ENCODE measurements at places on chromosomes 3 and 15. TPM values are rescaled to one million over a fixed set of nuclear protein-coding genes. Genes with fewer than 3 reads are reported as not detected.
A peak's percentile ranks its signal among the peaks of the same experiment; 100 is the strongest.

DNA sequence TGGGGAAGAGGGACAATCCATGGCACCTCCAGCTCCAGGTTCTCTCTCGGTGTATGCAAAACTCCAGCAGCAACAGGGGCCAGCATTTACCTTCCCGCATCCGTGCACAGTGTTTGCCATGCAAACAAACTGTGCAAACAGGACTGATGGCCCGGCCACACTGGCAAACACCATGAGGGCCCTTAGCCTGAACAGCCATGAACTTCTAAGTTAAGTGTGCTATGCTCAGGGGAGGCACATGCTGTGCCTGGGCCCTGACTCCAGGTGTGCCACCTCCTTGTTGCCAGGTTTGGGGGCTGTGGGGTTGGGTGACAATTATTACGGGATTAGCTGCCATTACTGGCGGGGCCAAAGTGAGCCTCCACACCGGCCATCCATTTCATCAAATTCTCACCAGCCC, 57.5 kb downstream of the CACNA2D2 start:
- DNase-seq: no peak

Gene STAB1
- total RNA-seq: 120 TPM

Gene GP9
- not detected for total RNA-seq

Gene PROK2
- not detected for total RNA-seq

- DNase-seq: peak; percentile 86
Measured at GRCh38 chr15:98779463-98780071, 131.2 kb downstream of the IGF1R start.

DNA sequence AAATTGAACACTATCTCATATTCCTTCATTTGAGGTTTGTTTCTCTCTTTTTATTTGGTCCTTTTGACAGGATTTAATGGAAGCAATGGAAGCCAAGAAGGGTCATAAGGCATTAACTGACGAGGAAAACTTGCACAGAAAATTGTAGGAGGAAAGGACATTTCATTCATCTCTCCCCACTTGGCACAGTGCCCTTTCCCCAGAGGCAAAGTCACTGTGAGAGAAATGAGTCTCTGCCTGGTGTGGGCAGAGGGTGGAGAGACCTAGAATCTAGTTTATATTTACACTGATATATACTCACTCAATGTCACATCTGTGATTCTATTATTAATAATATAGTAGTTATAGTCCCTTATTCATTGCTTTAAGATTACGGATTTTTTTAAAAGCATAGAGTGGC, 324.6 kb upstream of the IL12A start:
- no peak for DNase-seq

Gene ANKRD34C
- not detected for total RNA-seq

- no peak for DNase-seq
Measured at GRCh38 chr3:169813757-169814517, 1.2 kb upstream of the LRRC34 start.

DNA sequence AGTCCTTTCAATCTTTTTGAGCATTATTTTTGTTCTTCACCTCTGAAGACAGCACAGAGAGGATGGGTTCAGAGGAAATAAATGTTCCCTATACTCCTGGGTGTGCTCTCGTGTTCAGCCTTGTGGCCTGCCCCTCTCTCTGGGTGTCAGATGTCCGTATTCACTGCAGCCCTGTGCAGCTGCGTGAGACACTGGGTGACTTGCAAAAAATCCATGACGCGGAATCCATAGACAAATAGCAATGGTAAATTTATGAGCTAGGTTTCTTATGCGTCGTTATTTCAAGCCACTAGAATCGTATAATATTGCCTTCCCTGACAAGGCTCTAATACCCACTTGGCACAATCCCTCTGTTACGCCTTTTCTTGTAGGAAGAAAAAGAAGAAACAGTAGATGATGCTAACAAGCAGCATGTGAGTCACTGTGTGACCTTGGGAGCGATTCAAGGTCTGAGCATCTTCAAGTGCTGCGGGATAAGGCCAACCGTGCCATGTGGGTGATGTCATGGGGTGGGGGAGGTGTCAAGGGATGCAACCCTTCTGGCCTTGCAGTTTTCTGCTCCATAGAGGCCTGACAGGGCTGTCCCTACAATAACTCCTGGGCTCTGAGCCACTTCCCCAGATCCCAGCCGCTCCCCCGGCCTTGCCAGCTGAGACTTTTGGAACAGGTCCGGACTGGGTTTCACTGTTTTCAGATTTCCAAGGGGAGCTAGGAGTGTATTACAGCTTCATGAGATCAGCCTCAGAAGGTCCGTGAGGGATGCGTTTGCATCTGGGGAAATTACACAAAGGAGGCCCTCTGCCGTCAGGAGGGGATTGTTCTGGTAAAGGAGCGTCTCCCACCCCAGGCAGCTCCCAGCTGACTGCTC, 47.6 kb upstream of the POMGNT2 start:
- peak; percentile 89 for DNase-seq

Gene KIF23
- 3.9 TPM for total RNA-seq

DNA sequence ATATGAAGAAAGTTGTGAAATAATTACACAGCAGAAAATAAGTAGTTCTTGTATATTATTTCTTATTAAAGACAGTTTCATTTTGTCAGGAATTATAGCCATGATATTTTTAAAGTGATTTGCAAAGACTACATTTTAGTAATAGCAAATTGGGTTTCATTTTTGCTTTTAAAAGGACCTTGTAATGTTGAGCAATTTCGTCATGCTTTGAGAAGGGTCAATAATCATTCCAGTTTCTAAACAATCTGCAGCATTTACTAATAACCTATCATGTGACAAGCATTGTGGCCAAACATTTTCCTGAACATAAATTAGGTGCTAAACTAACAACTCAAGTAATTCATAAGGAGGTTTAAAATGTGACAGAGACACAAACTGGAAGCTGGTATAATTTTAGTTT, 214.4 kb upstream of the CBLB start:
- no peak for DNase-seq

GRCh38 chr3:107216229-107216628, 161.0 kb upstream of the CCDC54 start:
- DNase-seq: no peak

Gene AGBL1
- total RNA-seq: not detected

GRCh38 chr15:95624616-95625361, 705.7 kb upstream of the NR2F2 start:
- DNase-seq: no peak

- DNase-seq: no peak
Measured at GRCh38 chr3:15969874-15970640, 172.3 kb upstream of the ANKRD28 start.

DNA sequence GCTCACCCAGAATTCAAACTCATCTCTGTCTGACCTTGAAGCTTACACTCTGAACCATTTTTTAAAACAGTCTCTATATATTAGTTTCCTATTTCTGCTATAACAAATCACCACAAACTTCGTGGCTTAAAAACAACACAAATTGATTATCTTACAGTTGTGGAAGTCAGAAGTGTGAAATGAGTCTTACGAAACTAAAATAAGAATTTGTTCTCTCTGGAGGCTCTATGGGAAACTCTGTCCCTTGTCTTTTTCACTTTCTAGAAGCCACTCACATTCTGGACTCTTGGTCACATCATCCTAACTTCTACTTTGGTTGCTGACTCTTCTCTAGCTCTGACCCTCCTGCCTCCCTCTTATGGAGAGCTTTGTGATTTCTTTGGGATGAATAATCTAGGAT, 429.3 kb upstream of the THBS1 start:
- DNase-seq: no peak

Gene RBP2
- not detected for total RNA-seq

GRCh38 chr3:172646439-172647015, 64.3 kb downstream of the NCEH1 start:
- no peak for DNase-seq

- no peak for DNase-seq
Measured at GRCh38 chr3:133488785-133489367, 84.6 kb upstream of the CDV3 start.

Gene COLQ
- total RNA-seq: 2.1 TPM

GRCh38 chr3:17092583-17092933, 207.8 kb downstream of the PLCL2 start:
- no peak for DNase-seq

Gene ZMYND10
- not detected for total RNA-seq

Gene CLDN1
- 0.49 TPM for total RNA-seq

Gene GALNT15
- 92.0 TPM for total RNA-seq

GRCh38 chr3:147373301-147373700, 33.0 kb downstream of the ZIC4 start:
- DNase-seq: no peak

DNA sequence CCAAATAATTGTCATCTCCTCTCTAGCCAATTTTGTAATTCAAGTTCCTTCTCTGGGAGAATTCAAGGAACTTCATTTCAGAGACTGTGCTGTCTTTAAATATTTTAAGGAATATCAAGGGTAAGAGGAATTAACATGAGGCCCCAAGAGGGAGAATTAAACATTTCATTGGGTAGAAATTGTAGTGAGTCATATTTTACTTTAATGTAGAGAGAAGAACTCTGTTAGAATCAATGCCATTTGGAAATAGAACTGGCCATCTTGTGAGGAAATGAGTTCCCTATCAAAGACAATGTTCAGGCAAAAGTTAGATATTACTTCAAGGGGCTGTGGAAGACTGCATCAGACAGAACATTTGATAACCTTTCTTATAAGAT, 43.5 kb upstream of the TP63 start:
- DNase-seq: no peak

DNA sequence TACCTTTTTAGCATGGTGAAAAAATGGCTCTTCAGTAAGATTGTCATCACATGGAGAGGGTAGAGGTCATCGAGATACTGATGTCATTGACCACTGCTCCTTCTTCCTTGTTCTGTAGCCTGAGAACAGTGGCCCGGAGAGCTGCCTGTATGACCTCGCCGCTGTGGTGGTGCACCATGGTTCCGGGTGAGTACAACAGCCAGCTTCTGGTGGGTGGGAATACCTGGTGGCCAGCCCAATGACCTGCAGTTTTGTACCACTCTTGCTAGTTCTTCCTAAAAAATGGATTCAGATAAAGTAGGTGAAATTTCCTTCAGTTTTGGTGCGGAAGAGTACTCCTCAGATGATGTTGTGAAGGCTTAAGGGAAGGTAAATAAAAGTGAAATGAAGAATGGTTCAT, 8.4 kb upstream of the FBXL22 start:
- DNase-seq: no peak

GRCh38 chr3:74561881-74562280, 52.6 kb downstream of the CNTN3 start:
- no peak for DNase-seq

- no peak for DNase-seq
Measured at GRCh38 chr3:99972380-99973104, 141.8 kb downstream of the FILIP1L start.

Gene MEIS2
- 154 TPM for total RNA-seq

Gene TRIM69
- 25.7 TPM for total RNA-seq

GRCh38 chr15:51801391-51801835, 28.0 kb upstream of the TMOD3 start:
- DNase-seq: no peak

- no peak for DNase-seq
Measured at GRCh38 chr15:77656294-77656693, 23.6 kb upstream of the LINGO1 start.

DNA sequence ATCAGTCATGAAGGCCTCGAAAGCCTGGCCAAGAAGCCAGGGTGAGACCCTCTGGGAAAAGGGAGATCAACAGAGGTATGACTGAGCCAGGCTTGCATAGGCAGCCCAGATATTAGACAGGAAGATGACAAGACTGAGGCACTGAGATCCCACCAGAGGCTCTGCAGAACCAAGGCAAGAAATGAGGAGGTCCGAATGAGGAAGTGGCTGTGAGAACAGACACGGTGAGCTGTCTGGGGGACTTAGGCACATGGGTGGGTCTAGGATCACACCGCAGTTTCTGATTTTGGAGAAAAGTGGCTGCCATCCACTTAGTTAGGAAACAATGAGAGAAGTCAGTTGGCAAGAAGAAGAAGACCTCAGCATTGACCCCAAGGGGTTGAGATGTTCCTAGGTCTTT, 31.5 kb upstream of the PRSS50 start:
- DNase-seq: no peak

Gene PDZRN3
- 204 TPM for total RNA-seq

- DNase-seq: peak; percentile 32
Measured at GRCh38 chr3:38658841-38659240, 9.4 kb upstream of the SCN5A start.

DNA sequence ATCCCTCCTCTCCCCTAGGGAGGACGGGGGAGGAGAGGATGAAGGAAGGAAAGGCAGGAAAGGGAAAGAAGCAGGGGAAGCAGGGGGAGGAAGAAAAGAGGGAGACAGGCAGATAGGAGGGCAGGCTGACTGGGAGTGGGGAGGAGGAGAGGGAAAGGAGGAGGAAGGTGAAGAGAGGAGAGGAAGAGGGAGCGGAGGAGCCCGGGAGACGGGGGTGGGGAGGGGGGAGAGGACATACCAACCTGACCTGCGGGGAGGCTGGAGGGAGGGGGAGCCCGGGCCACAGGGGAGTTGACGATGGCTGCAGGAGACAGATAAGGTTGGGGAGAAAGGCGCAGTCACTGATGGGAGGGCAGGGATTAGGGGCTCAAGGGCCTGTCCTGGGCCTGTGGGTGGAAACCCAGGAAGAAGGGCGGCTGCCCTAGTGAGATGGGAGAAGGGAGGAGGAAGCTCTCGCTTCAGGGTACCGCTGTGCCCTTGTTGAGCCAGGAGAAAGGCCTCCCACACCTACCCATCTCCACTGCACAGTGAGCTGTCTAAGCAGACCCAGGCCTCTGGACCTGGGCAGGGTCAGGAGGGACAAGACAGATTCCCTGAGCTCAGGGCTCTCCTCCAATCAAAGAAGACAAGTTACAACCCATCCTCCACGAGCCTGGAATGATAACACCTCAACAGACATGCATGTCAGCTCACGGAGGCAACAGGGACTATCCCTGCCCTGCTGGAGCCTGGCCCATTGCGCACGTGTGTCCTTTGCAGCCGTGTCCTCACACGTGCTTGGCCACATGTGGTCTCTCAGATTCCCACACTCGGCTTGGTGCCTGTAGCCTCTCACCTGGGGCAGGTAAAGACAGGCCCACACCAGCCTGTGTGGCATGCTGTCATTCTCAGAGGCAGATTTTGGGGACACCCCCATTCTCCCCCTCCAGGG, 27.9 kb downstream of the C3orf18 start:
- DNase-seq: no peak

Gene WDR93
- not detected for total RNA-seq

- DNase-seq: no peak
Measured at GRCh38 chr15:65993236-65993635, 123.9 kb downstream of the RAB11A start.

Gene SKIL
- total RNA-seq: 24.8 TPM
